ENCODE measurements at places on chromosomes 3 and 15.

- DNase-seq = no peak
Measured at GRCh38 chr3:195181741-195182469, 89.1 kb downstream of the XXYLT1 start.

GRCh38 chr3:72618739-72619138, 229.5 kb downstream of the SHQ1 start:
- no peak for DNase-seq

GRCh38 chr15:31557899-31558298, 231.3 kb downstream of the KLF13 start:
- peak; percentile 23 for DNase-seq

DNA sequence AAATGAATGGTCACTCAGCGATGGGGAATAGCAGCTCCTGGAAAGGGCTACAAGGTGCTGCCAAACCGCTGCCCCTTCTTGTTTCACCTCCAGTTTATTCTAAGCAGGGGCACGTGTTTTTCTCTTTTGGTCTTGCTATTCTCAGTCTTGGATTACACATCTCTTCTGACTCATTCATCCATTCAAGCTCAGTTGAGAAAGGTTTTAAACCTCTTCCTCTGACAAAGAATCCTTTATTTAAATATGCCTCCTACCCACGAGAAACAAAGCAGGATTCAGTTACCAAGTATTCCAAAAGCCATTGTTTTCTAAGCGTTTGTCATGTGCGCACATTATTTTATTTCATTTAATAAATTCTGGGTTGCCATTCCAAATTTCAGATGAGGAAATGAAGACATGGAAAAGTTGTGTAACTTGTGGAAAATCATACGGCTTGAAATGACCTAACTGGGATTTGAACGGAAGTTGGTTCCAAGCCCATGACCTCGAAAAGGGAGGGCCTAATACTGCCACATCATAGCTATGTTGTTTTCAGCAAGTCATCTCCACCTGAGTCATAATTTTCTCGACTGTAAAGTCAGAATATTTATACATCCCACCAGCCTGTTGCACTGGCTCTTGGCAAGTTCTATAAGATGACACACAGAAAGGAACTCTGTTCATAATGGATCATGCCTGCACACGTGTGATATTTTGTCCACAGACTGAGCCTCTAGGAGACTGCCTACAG, 292.0 kb upstream of the SLCO3A1 start:
- DNase-seq = peak; percentile 93

GRCh38 chr3:181457756-181458155, 254.0 kb upstream of the SOX2 start:
- no peak for DNase-seq

DNA sequence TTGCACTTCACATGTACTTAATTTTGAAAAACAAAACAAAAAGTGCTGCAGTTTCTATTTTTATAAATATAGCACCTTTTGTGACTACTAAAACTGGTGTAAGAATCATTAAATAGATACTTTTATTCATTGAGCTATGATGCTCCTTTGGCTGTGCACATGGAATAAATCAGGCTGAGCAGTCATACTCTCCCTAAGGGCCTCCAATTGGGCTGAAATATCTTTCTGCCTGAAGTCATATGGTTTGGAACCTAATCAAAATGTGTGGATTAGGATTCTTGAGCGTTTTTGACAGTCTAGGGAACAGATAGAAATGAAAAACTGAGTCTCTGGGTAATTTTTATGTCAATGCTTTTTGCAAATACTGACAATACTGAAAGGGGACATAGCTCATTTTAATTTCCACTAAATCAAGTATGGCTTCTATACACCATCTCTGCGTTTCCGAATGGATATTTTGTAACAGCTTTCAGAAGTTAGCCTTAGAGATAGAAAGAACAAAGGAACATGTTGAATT, 392.2 kb upstream of the ROBO1 start:
- peak; percentile 38 for DNase-seq

DNA sequence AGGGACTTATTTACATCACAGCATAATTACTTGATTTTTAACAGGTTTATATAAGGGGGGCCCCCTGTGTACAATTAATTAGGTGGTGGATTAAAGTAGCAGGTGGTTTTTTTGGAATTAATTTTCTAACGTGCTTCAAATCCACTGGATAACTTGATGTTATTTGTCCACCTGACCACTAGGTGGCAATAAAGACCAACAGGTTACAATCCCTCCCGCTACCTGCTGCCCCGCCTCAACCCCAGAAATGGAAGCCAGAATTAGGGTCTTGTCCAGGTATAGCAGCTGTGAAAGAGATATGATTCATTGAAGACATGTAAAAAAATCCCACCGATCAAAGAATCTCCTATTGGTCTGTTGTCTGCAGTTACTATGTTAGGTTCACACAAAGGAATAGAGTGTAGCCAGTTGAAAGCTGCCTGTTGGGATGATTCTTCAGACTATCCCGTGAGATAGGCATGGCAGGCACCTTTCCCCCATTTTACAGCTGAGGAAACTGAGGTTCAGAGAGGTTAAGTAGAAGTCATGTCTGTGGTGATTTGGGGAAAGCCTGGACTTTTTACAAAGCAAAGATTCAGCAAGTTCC, 44.0 kb downstream of the MFSD1 start:
- DNase-seq = peak; percentile 14

GRCh38 chr3:120773932-120774331, 31.4 kb downstream of the GTF2E1 start:
- DNase-seq = peak; percentile 56

DNA sequence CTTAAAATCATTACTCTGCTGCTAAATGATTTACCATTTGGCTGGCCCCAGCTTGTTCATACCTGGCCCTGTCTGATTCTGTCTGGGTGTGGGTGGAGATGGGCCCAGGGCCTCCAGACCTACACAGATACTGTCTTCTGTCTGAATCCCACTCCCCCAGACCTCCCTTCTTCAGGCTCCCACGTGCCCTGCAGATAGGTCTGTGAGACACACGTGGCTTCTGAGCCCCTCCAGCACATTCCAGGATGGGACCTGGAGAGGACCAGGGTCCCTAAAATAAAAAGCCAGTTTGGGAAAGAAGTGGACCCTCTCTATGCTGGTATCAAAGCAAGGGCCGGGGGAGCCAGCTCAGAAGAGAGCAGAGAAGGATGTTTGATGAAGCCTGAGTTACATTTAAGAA, 14.6 kb upstream of the CEMIP start:
- DNase-seq = no peak
